ENCODE measurements at places on chromosomes 11 and 22.

DNA sequence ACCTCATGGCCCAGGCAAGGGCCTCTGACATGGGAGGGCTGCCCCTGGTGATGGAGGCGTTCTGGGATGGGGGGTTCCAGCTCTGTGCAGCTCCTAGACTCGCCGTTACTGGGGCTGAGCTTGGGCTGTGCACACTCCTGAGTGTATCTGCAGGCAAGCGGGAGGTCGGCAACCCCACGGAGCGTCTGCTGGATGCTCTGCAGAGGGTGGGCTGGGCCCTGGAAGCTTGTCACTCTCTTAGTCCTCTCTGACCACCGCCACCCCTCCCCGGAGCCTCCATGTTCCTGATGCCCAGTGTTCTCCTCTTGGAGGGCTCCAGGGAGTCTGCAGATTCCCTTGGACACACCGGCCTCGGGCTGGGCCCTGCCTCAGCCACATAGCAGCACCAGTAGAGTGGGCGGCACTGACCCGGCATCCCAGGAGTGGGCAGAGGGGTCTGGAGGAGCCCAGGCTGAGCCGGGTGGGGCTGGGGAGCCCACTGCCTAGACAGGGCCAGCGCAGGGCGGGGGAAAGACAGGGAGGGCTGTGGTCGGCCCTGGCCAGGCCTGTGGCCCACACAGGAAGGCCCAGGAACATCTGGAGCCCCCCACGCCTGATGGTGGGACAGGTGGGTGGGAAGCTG, 20.6 kb upstream of the MUC5B start:
- DNase-seq = no peak

DNA sequence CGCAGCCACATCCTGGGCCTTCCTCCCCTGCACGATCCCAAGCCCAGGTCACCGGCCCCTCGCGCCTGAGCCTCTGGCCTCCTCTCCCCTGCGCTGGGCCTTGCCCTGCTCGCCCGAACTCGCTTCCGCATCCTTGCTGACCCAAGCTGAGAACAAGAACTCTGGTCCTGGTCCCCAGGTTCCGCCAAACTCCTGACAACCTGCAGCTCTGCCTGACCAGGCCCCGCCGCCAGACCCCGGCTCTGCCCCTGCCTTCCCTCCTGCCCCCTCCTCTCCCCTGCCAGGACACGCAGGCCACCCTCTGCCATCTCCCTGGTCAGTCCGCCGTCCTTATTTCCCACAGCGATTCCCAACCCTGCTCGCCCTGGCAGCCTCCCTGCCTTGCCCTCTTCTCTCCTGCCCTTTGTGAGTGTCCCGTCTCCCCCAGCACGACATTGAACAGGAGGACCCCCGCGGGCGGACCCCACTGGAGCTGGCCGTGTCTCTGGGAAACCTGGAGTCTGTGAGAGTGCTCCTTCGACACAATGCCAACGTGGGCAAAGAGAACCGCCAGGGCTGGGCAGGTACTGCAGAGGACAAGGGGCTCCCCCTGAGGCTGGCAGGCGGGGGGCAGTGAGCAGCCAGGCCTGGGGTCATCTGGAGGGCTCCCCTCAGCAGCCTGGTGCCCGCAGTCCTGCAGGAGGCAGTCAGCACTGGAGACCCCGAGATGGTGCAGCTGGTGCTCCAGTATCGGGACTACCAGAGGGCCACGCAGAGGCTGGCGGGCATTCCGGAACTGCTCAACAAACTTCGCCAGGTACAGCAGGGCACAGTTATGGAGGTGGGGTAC, 762 bp downstream of the ANKRD13D start:
- no peak for DNase-seq

DNA sequence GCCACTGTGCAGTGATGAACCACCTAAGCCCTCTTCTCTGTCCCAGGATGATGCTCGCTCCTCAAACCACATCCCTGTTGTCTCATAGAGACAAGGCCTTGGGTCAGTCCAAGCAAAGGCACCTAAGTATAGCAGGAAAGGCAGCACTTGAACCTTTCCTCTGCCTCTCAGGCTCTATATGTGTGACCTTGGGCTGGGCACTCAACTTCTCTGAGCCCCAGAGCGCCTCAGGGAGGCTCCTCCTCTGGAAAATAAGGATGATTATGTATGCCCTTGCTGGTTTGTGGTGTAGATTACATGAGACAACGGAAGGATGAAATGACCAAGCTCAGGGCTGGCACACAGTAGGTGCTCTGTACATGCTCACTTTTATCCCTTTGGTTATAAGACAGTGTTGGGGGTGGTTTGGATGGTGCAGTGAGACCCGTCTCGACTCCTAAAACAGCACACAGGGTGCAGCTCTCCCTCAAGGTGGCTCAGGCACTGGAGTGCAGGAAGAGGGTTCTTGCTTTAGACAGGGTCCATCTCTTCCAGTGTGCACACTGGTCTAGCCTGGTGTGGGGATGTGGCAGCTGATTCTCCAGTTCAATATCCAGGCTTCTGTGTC, 40.2 kb upstream of the ACCSL start:
- DNase-seq = no peak

- DNase-seq = no peak
These were observed 42.1 kb downstream of the RTL6 start for GRCh38 chr22:44455963-44456358.

DNA sequence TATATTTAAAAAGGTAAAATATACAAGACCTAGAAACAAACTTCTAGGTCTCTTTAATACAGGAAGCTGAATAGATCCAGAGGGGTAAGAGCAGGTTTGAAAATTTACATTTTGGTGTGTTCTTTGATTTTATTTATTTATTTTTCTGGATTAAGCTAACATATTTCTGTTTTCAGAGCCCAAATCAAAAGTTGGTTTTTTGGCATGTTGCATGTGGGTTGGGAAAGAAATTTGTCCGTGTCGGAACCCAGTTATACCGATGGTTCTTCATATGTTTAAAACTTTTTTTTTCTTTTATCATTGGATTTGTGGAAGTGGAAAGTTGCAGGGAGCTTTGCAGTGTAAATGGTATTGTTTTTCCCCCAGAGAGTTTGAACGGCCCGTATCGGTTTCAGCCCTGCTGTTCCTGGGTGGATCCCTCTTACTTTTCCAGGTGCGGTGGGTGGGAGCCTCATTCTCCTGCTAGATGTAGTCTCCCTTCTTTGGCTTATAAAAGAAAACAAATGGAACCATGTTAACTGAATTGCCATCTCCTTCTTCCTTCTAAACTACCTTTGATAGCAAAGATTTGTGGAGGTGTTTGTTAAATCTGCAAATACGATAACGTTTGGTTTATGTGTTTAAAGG, 746 bp downstream of the CTNND1 start:
- DNase-seq = no peak

DNA sequence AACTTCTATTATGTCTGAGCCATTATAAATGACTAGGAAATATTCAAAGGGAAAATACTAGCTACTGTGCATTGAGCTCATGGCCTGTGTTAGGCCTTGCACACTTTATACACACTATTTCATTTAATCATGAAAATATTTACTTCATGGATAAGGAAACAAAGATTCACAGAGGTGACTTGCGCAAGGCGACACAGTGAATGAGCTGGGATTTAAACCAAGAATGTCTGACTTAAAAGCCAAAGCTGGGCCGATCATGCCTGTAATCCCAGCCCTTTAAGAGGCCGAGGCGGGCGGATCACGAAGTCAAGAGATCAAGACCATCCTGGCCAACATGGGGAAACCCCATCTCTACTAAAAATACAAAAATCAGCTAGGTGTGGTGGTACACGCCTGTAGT, 231.5 kb downstream of the MIAT start:
- DNase-seq = no peak

GRCh38 chr11:111253131-111253530, 7.6 kb downstream of the POU2AF2 start:
- no peak for DNase-seq

- no peak for DNase-seq
These were observed 16.2 kb upstream of the TRMU start for GRCh38 chr22:46319319-46319718.

DNA sequence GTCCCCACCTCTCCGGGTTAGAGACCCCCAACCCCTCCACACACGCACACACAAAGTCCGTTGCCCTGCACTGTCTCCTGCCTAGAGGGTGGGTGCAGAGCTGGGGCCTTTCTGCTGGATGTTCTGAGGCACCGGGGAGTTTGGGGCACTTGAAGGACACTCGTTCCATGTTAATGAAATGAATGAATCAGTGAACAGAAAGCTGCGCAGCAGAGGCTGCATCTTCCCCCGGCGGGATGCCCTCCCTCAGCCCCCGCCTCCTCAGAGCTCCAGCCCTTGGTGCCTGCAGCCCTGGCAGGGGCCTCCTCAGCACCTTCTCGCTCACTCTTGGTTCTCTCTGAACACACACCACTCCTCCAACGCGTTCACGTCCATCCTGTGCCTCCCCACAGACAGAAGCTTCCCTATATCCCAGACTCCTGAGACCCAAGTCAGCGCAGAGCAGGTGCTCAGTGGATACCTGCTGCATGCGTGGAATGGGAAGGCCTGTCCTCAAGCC, 611.9 kb downstream of the TBC1D22A start:
- no peak for DNase-seq

- DNase-seq = no peak
These were observed 365.4 kb downstream of the BRD1 start for GRCh38 chr22:49462291-49462690.

- DNase-seq = no peak
These were observed 10.1 kb downstream of the TEAD1 start for GRCh38 chr11:12684315-12684714.

DNA sequence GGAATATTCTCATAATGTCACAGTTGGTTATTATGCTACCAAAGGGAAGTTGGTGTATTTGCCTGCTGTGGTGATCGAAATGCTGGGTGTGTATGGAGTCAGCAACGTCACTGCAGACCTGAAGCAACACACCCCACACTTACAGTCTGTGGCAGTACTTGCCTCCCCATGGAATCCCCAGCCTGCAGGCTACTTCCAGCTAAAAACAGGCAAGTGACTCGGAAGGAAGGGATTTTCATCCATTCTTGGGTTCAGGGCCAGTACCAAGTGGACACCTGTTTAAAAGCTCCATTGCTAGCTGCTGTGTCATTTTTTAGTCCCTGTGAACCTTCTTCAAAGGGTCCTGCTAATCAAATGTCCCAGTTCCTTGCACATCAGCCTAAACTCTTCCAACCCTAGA, 149.6 kb downstream of the C11orf91 start:
- DNase-seq = no peak

GRCh38 chr22:23684561-23685031, 6.2 kb upstream of the RGL4 start:
- no peak for DNase-seq

GRCh38 chr22:36741968-36742367, 34.0 kb downstream of the IFT27 start:
- DNase-seq = no peak

DNA sequence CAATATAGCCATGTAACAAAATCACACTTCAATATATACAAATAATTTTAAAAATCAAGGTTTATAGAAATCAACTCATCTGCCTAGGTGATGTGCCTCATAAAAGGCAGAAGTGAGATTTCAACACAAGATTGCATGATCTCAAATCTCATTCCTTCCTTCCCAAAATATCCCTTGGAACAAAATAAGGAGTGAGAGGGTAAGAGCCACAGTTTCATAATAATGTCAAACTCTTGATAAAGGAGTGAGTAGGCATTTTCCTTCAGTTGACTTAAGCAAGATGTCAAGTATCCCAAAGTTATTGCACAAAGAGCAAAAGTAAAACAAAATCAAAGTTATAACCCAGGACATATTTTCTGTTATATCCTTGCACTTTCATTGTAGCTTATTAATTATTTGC, 81.3 kb downstream of the C22orf31 start:
- no peak for DNase-seq

DNA sequence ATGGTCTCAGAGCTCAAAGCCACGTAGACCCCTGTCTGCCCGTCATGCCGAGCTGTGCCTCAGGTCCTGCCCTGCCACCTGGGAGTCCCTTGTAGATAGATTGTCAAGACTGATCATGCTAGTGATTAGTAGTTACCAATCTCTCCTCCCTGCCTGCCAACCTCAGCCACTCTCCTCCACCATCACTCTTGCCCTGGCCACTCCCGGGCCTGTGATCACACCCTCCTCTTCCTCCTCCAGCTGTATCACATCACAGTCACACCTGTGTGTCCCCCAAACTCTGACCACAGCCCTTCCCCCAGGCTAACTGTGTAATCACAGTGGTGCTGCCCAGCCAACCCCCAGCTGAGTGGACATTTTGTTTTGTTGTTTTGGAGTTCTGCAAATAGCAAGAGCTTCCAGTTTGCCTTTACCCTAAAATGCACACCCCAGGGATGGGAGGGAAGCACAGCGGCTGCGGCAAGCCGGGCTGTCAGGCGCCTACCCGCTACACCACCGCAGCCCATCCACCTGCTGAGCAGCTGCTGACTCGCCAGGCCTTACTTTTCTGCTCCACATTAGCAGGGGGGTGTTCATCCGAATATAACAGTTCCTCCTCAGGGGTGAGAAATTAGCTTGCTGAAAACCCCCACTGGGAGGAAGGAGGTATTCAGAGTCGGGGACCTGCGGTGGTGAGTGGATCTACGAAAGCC, 45.8 kb downstream of the LRFN4 start:
- DNase-seq = no peak

DNA sequence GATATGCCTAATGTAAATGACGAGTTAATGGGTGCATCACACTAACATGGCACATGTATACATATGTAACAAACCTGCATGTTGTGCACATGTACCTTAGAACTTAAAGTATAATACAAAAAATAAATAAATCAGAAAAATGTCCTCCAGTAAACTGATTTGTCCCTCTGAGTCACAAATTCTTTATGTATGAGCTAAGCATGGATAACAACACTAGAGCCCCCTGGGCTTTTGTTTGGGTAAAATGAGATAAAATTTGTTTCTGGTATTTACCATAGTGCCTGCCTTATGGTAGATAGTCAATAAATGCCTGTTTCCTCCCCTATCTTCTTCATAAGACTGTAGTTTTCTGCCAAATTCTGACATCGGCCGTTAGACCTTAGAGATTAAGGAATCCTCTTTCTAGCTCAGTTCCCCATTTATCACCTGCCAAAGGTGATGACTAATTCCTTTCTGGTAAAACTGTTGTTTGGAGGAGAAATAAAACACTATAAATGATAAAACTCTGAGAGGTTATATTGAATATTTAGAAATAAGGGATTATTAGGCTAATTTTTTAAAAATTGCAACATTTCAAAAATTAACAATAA, 43.6 kb upstream of the LUZP2 start:
- no peak for DNase-seq

DNA sequence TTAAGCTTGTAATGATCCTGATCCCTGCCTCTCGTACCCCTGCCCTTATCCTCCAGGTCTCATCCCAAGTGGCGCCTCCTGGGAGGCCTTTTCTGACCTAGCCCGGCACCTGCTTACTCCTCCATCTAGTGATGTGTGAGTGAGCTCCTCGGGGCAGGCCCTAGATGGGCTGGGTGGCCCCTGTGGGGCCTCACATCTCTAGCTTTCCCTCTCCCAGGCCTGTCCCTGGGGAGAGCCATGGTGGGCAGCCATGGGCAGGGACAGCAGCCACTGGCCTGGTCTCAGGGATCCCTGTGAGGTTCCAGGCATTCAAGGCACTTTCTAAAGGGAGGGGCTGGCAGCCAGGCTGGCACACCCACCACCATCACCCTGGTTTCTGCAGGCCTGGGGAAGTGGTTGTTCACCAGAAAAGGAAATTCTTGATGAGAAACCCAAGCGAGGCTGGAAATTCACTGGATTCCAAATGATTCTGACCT, 27.9 kb downstream of the GNAZ start:
- no peak for DNase-seq
